Activated CD8-positive, alpha-beta T cell treated with anti-CD3 and anti-CD28 coated beads, Interleukin-2, amount 10 ng/mL, durations not matched to agents 7 days and 5 days (primary cell): ENCODE measurements at places on chromosomes 6 and 20. TPM values are rescaled to one million over a fixed set of nuclear protein-coding genes. Genes with fewer than 3 reads are reported as not detected.

SLC12A5 gene
- total RNA-seq, result 1.3 TPM

BPIFA1 gene
- not detected for total RNA-seq

UST gene
- 0.42 TPM for total RNA-seq

BCAS4 gene
- total RNA-seq, result 29.3 TPM

TPX2 gene
- total RNA-seq, result 172 TPM

BPI gene
- total RNA-seq, result not detected

PRRC2A gene
- 279 TPM for total RNA-seq

MYLK2 gene
- total RNA-seq, result 0.66 TPM

MLN gene
- total RNA-seq, result not detected

SLC17A1 gene
- not detected for total RNA-seq

CRIP3 gene
- not detected for total RNA-seq

UBD gene
- total RNA-seq, result not detected

SCRT2 gene
- not detected for total RNA-seq
